ENCODE measurements at places on chromosomes 2 and 18. TPM values are rescaled to one million over a fixed set of nuclear protein-coding genes. Genes with fewer than 3 reads are reported as not detected.

DNA sequence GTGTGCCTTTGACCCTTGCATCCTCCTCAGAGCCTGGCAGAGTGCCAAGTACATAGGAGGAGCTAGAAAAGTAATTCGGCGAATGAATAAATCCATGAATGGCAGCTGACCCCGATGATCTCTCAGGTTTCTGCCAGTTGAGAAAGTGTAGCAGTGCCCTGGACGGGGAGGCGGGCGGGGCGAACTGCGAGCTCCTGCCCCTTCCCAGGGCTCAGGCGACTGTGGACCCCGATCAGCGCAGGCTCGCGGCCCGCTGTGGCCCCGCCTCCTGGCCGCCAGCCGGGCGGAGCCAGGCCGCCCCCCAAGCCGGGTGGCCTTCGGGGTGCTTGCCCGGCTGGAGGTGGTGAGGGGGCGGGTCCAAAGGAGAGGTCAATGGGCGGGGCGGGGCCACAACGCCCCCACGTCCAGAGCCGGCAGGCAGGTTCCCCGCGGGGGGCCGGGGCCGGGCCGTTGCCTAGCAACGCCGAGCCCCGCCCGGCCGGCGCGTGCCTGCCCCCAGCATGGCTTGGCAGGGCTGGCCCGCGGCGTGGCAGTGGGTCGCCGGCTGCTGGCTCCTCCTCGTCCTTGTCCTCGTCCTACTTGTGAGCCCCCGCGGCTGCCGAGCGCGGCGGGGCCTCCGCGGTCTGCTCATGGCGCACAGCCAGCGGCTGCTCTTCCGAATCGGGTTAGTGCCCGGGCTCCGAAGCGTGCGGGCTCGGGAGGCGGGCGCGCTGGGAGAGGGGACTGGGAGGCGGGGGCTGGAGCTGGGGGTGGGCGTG, 30.6 kb upstream of the TMBIM1 start:
- DNase-seq, result peak; percentile 51

GRCh38 chr2:121777699-121778058, 22.2 kb downstream of the TSN start:
- no peak for DNase-seq

GRCh38 chr2:24438106-24438505, 52.9 kb upstream of the NCOA1 start:
- no peak for DNase-seq

DNA sequence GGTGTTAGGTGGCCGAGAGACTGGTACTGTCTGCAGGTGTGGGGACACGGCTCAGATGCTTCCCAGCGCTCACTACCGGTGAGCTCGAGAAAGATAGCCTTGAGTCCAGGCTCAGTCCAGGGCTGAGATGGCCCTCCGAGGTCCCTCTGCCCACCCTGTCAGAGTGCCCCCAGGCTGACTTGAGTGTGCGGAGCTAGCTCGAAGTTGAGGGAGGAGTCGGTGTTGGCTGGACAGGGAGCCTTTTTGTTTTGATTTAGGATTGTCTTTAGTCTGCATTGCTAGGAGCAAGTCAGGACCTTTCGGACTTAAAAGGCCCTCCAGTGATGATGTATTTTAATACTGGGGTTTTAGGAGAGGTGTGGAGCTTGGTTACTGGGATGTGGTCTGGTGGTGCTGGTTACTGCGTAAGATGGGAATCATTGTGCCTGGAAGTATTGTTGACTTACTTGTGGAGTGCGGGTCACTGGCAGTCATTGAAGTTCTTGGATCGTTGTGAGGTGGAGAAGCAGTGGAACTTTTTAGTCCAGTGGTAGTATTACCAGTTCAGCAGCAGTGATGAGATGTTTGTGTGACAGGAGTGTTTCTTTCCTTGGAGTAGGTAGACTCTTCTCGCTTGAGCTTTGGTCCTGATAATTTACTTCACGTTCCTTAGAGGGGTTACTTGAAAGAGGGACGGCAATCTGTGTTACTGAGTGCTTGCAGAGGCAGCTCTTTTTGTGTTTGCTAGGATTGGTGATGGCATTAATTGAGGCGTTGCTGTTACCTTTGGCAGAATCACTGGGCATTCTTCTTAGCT, 633 bp downstream of the KIAA1328 start:
- no peak for DNase-seq

DNA sequence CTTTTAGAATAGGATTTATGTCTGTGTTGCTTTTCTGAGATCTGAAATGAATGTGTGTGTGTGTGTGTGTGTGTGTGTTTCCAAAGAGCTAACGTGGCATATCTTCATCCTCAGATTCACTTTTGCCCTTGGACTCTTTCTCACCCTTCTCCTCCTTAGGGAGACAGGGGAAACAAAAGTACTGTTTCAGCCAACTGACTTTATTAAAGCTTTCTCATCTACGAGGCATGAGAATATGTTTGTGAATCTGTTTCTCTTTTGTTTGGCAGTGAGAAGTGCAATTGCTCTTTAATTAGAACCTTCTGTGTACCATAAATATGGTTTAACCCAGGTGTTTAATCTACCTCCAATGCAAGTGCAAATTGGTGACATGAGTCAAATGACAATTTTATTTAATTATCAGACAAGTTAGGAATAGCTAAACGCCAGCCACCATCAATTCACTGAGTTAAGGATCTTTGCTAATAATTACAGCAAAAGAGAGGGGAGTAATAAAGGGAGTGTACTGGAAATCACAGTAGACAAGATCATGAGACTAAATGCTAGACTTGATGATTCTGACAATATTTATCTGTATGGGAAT, 186.4 kb upstream of the COL3A1 start:
- no peak for DNase-seq

DNA sequence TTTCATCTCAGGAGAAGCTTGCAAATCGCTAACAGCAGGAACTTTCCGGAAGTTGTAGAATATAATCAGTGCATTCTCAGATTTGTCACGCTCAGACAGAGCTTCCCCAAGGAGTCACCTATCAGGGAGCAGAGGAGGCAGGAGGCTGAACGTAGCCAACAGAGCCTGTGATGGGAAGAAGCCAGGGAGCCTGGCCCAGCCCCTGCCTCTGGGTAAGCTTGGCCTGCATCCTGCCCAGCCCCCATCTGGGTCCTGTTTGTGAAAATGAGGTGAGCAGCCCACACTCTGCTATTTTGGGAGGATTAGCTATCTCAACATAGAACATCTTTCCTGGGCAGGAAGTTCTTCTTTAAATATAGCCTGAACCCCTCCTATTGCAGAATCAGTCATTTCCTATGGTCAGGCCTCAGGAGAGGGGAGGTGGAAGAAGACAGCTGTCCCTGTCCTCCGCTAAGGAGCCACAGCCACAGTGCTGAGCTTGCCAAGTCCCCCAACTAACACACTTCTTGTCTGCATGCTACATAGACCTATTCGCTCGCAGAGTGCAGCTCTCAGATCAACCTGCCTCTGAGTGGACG, 19.2 kb upstream of the PKDCC start:
- no peak for DNase-seq

GRCh38 chr2:42928161-42928691, 135.8 kb upstream of the HAAO start:
- DNase-seq, result no peak

DNA sequence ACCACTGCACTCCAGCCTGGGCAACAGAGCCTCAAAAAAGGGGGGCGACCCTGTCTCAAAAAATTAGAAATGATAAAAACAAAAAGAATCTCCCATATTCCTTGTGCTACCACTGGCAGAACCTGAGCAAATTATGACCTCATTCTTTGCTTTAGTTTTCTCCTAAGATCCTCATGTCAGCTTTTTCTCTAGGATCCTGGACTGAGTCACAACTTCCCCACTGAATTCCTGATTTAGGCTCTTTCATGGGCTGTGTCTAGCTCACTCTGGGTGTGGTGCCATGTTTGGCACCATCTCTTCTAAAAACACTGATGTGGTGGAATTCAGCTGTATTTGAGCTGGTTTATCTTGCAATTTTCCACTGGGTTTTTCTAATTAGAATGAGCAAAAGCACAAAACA, 37.1 kb downstream of the EXOC6B start:
- no peak for DNase-seq

DNA sequence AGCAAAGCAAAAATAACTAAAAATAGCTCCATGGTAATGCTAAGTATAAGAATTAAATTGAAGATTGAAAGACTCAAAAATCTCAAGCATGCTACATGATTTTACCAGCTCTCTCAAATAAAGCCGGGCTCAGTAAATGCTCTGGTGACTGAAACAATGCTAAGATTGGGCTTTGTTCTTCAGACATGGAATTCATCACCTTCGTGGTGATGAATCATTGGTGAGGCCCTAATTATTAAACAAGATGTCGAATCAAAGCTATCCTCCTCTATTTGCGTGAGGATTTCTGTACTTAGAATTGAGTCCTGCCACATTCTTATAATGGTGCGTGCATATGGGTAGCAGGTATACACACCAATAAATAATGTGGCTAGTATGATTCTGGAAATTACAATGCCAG, 58.8 kb upstream of the LRRTM1 start:
- DNase-seq, result no peak

GRCh38 chr2:54685263-54685775, 38.1 kb upstream of the EML6 start:
- DNase-seq, result no peak

GRCh38 chr2:120625865-120626560, 109.7 kb upstream of the GLI2 start:
- DNase-seq, result no peak

GRCh38 chr2:56580242-56580641, 396.5 kb downstream of the CCDC85A start:
- no peak for DNase-seq

DNA sequence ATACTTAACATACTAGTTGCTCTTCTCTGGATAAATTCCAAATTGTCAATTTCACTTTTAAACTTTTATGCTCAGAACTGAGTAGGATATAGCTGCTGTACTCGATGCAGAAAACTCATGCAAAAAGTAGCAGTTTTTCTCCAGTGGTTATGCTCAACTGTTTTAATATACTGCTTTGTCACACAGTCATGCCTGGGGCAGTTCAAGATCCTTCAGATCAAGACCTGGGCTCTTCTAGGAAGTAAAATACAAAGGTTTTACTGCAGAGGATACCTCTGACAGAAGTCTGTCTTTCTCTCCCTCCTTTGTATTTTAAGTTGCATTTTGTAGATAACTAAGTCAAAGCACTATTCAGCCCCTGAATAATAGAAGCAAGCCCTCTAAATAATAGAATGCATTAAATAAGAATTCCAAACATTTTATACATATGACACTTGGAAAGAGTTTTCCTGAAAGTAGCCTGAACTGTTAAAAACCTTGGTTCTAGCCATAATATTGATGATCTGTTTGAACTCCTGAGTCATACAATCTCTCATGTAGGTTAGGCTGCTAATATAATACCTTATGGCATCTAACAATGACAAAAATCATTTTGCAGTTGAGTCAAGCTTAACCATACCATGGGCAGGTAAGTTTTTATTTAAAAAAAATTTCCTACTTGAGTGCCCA, 183.3 kb upstream of the TRIB2 start:
- DNase-seq, result no peak

DNA sequence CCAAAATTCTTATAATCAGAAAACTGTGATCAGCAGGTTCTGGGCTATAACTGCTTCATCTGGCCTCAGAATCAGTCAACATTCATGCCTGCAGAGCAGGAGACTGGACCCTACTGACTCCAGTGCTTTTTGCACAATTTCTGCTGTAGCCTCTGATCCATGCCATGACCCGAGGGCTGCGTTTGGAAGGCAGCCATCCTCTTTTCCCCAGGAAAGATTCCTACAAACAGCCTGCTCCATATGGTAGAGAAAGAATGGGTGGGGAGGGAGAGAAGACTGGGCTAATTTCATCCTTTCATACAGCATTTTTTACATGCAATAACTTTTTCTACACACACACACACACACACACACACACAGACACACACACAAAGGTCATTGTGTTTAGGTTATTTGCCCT, 133.0 kb upstream of the MMADHC start:
- no peak for DNase-seq

DNA sequence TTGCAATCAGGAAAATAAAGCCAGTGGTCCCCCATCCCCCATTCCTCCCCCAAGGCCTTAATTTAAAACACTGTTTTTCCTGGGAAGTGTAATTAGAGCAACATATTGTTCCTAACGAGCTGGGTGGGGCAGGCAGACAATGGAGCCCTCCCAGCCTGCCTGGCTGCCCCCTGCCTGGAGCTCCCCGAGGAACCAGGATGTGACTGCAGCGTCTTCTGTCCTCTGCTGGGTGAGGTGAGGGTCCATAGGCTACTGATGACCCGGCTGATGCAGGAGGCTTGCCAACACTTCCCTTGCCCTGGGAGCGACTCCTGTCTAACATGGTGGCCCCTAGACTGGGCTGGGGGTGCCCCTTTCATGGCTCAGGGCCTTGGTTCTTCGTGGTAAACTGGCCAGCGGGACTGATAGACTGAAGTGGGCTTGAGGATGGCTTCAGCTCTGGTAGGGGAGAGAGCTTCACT, 152.4 kb downstream of the DYSF start:
- DNase-seq, result no peak

Gene COPS9
- total RNA-seq, result 73.1 TPM

Gene PROM2
- total RNA-seq, result 0.38 TPM

Data from activated T-cell treated with anti-CD3 and anti-CD28 coated beads, Interleukin-2, amount 50 U/mL, for 72 hours (primary cell).